ENCODE measurements at places on chromosomes 11 and 22.

DNA sequence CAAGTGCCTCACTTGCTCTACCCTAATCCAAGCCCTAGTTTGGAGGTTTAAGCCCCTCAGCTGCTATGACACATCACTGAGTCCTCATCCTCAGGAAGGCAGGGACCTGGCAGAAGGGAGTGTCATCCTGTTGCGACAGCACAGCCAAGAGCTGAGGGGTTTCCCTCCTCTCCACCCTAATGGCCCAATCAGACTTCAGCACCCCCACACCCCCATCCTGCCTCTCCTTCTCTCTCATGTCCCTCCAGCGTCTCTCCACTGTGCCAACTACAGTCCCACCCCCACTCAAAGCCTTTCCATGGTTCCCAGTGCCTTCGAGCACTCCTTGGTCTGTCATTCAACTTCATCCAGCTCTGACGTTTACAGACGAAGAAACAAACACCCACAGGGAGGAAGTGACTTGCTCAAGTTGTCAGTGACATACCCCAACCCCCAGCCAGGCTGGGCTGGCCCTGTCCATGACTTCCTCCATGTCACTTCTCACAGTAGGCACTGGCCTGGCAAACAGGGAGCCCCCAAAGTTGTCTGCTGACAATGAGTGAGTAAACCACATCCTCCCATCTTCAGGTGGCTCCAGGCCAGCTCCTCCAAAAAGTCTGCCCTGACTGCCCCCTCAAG, 15.6 kb downstream of the ARAP1 start:
- DNase-seq, result peak; percentile 93

DNA sequence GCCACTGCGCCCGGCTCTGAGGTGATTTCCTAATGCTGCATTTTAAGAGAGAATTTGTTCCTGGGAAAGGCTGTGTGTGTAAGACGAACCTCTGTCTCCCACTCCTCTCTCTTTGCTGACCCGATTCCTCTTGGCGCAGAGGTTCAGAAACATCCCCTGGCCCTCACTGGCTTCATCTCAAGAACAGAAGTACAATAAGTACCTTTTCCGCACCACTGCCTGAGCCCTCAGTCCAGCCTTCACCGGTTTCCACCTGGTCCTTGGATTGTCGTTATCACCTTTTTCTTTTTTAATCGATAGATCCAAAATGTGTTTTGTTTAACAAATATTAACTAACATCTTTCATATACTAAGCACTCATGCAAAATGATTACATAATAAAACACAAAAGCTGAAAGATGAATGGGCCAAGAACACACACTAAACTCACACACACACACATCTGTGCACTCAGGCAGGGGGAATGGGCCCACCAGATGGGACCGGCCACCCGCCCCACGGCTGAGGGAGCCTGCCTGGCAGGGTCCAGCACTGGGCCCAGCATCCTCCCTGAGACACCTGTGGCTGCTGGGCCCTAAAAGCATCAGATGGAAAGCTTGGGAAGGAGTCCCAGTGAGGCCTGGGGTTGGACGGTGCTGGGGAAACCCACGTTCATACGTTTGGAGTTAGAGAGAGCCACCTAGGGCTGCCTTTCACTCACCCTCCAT, 50.4 kb upstream of the A4GALT start:
- DNase-seq, result no peak

GRCh38 chr22:49961005-49961600, 531 bp downstream of the PIM3 start:
- no peak for DNase-seq

DNA sequence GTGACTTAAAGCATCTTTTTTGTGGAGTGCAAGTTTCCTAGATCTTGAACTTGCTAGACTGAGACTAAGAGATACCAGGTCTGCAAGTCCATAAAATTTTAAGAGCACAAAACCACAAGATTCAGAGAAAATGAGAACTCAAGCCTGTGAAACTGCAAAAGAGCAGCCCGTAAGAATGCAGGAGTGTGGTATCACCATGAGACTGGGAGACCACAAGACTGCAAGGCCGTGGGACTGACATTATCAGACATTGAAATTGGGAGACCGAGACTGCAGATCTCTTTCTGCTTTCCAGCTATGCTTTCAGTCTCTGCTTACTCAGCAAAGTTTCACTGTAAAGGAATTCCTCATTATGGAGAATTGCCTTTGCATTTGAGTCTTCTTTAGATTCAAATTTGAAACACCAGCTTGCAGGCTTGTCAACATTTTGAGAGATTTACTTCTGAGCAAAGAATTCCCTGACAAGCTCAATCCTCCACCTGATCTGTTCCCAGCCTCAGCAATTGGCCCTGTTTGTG, 621.2 kb downstream of the KCNA4 start:
- DNase-seq, result no peak

GRCh38 chr11:112584672-112585071, 324.0 kb upstream of the PLET1 start:
- DNase-seq, result no peak

GRCh38 chr11:72146625-72147024, 11.1 kb downstream of the FOLR3 start:
- no peak for DNase-seq

- DNase-seq, result no peak
Measured at GRCh38 chr22:24190596-24191208, 9.4 kb downstream of the SUSD2 start.

DNA sequence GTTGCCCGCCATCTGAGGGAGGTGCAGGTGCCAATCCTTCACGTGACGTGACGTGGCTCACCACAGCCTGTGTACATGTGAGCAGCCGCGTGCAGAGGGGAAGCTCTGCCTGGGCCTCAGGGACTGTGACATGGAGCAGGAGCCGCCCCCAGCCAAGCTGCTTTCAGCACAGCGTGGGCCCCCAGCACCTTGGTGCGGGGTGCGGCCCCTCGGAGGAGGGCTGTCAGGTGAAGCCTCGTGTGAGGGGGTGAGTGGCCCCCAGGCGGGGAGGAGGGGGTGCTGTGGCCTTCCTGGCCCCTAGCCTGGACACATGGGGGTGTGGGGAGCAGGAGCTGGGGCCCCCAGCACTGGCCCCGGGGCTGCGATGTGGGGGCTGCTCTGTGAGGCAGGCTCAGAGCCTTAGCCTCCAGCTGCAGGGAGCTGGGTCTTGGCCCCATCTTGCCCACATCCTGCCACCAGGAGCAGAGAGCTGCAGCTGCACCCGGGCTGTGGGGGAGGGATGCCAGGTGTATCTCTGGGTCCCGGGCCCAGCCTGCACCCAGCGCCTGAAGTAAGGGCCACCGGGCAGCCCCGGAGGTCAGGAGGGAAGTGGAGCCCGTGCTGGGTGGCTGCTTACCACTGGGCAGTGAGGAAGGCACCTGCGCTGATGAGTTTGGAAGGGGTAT, at the start of gene ADORA2A:
ADORA2A (plus strand) TSS at position 100 of the 665 bp plus-strand sequence. CDS start 5,806 bp downstream, outside the sequence.
- DNase-seq, result no peak

DNA sequence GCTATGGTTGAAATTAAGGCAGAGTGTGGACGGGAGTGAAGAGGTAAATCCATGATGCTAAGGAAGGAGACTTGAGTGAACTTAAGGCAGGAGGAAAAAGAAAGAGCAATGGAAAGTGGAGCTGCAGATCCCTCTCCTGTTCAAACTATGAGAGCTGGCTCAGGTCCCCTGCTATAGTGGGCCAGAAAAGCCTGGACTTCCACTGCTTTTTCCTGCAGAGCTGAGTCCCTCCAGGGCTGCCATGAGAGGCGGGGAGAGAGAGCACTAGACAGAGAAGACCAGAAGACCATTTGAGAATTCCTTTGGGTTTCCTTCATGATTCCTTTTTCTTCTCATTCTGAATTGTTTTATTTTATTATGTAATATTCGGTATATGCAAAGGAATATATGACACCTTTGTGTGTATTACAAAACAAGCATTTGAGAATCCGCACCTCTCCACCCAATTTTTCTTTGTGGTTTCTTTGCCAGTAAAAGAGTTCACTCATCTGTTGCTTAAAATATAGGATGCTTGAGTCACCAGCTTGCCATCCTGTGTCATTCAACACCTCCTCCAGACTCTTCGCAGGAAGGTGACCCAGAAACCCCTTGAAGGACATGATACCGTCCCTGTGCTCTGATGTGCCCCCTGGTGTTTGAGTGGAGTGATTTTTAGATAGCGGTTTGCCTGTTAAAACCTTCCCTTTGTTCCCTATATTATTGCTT, 24.4 kb downstream of the SREBF2 start:
- DNase-seq, result peak; percentile 72

DNA sequence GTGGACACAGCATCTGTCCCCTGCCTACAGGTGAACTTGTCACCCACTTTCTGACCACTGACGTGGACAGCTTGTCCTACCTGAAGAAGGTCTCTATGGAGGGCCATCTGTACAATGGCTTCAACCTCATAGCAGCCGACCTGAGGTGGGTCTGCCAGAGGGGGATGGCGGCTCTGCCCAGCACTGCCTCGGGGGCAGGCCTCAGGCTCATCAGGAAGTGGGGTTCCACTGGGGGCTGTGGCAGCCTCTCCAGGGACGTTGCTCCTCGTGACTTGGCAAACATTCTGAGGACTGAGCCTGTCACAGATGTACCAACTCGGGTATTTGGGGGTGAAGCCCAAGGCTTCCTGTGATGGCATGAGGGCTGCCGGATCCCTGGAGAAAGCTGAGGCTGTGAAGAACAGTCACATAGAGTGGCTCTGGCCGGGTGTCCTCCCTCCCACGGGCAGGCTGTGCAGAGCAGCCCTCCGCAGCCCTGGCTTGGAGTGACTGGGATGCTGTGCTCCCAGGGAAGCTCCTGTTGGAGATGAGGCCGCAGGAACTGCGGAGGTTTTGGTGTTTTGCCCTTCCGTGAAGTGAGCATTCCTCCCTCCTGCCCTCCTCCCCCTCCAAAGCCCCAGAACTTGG, 26.5 kb upstream of the DGCR8 start:
- DNase-seq, result no peak

DNA sequence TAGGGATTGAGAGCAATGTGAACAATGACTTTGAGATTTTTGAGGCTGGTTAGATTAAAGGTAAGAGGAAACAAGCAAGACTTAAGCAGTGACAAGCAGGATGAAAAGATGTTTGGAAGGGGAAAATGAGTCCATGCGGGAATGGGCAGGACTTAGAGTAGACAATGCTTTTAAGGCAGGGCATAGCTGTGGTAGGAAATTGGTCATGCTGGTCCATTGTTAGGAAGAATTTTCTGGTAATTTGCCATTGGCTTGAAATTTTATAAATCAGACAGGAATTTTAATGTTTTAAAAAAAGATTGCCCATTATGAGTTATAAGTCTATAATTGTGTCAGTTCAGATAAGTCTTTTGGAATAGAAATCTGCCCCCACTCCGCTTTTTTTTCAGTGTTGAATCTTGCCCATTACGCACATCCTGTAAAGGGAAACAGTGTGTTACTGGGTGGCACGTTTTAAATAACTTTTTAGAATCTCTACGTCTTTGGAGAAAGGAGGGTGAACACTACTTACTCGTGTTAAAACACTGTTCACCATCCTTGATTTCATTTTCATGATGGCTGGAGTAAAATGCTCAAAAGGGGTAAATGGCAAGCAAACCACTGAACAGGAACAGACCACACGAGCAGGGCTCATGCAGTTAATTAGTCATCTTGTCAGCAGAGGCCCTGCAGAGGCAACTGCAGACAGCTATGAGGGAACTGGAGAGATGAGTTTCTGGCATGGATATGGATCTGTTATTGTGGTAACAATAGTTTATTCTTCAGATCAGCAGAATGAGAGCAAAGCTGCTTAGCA, 25.0 kb downstream of the SWAP70 start:
- peak; percentile 71 for DNase-seq

GRCh38 chr11:6650980-6651379, 4.6 kb downstream of the DCHS1 start:
- no peak for DNase-seq

DNA sequence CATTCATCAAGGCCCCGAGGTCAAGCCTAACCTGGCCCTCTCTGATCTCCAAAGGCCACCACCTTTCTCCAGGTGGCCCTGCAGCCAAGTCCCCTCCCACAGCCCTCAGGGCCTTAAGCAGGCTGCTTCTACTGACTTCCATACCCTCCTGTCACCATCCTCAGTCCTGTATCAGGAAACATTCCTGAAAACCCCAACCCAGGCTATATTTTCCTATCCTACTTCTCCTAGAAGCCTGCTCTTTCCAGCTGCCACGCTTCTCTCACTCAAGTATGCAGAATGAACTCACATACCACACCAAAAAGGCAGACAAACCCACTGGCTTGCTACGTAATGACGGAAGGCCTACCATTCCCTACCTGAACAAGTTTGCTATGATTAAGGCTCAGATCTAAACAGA, 23.6 kb downstream of the MORC2 start:
- DNase-seq, result no peak

- DNase-seq, result no peak
Measured at GRCh38 chr22:43225609-43226008, 38.7 kb upstream of the TTLL12 start.

DNA sequence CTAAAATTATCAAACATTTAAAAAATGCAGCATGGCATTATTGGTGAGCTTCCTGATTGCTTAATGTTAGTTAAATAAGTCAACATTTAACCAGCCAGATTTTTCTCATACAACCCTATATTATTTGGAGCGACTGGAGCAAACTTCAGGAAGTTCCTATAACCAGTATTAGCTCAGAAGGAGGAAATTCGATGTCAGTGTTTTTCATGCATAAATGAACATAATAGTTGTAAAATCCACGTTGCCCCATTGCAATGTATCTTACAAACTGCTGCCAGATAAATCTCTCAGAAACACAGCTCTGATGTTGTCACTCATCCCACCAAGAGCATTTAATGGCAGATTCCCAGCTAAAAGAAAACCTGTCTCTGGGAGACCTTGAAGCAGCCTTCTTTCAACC, 278.5 kb downstream of the CASP12 start:
- no peak for DNase-seq

- DNase-seq, result no peak
Measured at GRCh38 chr22:28018461-28018927, 99.4 kb upstream of the PITPNB start.

DNA sequence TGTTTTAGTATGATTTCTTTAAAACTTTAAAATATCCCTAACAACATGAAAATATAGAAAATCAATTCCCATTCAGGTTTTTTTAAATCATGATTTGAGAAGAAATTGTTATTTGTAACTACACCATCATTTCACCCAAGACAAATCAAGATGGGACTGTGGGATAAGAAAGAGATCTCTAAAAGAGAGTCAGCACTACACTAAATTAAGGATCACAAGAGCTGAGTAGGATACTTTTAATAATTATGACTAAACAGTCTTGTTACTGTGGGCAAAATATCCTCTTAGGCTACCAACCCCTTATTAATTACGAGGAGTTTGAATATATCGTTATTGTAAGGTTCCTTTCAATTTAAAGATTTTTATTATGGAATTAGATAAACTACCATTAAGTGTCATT, 3.0 kb downstream of the GAS2 start:
- no peak for DNase-seq

DNA sequence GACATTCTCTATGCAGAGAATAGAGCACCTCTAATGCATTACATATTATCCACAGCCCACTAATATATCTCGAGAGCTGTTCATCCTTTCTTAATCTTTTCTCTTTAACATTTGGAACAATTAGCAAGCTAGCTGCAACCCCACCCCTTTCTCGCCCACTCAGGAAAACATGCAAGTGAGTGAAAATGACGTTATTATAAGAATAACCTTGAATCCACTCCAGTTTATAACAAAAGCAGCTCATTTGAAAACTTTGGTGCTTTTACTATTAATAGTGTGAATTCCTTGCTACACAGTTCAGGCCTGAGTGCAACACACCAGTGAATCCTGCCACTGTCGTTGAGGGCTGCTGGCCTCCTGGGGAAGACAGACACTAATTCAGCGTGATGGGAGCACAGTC, 63.3 kb upstream of the BMAL1 start:
- no peak for DNase-seq

All from AML-193 (cell line).